AG10803 (cell line): ENCODE measurements at places on chromosomes 6 and 20.

GRCh38 chr6:14502551-14502950 lies 385.0 kb downstream of the CD83 start:
- DNase-seq, result no peak

GRCh38 chr6:22062807-22063408 lies 233.9 kb downstream of the PRL start:
- DNase-seq, result no peak

DNA sequence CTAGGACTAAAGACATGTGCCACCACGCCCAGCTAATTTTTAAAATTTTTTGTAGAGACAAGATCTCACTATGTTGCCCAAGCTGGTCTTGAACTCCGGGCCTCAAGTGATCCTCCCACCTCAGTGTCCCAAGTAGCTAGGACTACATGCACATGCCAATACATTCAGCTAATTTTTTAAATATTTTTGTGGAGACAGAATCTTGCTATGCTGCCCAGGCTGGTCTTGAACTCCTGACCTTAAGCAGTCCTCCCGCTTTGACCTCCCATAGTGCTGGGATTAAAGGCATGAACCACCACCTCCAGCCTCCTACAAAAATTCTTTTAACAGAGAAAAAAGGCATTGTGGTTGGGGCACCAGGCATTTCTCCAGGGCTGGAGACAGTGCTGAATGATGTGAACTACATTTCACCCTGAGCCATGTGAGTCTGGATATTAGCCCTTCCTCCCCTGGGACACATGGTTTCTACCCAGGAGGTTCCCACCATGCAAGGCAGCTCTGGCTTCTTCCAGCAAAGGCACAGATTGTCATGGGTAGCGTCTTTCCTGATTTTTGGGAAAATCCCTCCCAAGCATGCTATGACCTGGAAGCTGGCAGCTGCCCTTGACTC lies 36.3 kb upstream of the CMTR1 start:
- DNase-seq, result peak; percentile 91

DNA sequence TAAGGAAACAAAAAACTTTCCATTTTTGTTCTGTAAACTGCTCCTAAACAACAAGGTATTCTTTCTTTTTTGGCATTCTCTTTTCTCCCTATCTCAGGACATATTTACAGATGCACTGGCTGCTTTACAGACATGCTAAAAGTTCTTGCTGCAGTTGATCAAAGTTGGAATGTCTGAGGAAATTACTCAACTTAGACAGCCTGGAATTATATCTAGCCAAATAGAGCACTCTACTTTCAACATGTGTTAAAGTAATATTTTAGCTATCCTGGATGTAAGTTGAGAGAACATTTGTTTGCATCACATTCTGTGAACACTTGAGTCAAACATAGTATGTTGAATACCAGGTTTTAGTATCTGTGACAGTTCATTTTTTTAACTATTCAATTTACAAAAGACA lies 24.8 kb downstream of the TASP1 start:
- peak; percentile 53 for DNase-seq

- peak; percentile 56 for DNase-seq
Observed at GRCh38 chr6:46473881-46474280, 17.4 kb downstream of the RCAN2 start.

GRCh38 chr20:38245753-38246152 lies 14.8 kb downstream of the KIAA1755 start:
- no peak for DNase-seq

GRCh38 chr20:4165984-4166725 lies 150.8 kb upstream of the RNF24 start:
- DNase-seq, result no peak
